ENCODE measurements at places on chromosomes 11 and 22.

DNA sequence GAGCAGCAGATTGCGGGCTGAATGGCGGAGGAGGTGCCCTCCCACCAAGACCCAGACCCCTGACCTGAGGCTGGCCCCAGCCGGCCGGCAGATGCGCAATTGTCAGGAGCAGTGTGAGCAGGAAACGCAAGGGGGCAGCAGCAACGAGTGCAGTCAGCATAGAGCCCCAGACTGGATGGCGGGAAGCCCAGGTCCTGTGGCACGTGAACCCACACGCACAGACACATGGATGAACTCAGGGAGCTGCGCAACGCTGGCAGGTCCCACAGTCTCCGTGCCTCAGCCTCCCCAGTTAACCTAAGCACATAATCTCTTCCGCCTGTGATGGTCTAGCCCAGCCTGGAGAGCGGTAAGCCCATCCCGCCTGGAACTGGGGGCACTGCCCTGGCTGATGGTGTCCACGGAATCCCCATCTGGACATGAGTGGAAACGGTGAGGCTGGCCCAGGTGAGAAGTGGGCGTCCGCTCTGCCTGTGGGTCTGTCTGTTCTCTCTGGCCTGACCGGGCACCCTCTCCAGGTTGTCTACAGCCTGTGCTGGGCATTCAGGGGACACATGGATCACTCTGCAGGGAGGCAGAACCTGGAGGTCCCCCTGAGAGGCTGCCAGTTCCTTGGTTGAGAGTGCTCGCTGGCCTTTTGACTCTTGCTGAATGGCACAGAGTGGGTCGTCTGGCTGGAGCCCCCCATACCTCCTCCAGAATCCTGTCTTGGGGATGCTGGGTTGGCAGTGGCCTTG lies 626 bp upstream of the TBX10 start:
- peak; percentile 81 for DNase-seq

DNA sequence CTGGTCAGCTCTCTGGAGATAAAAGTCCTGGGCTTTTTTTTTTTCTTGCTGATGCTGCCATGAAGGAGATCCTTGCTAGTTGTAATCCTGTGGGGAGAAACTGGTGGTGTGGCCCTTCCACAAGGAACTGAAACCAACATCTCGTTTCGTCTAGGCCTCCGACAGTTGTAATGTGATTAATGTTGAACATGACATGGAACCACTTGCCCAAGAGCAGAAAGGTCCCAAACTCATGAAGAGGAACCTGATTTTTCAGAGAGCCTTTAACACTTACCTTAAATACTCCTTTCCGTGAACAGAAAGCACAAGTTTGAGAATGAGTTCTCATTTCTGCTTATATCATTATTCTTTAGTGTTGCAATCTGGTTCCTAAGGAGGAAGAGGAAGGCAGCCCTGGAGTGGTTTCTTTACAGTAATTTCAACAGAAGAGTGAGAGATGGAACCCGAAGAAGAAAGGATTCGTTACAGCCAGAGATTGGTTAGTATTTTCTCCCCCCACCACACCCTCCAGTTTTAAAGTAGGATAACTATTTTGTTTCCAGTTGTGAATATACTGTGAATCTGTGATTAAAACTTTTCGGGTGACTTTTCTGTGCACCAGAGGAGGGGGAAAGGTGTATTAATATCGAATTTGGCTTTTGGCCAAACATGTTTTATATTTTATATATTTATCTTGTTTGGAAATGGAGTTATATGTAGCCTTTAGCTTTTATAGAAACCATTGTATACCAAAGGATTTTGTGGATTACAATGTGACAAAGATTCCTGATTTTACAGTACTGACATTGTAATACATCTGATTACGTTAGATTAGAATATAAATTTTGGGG lies 2.0 kb downstream of the KDM2A start:
- DNase-seq: no peak

DNA sequence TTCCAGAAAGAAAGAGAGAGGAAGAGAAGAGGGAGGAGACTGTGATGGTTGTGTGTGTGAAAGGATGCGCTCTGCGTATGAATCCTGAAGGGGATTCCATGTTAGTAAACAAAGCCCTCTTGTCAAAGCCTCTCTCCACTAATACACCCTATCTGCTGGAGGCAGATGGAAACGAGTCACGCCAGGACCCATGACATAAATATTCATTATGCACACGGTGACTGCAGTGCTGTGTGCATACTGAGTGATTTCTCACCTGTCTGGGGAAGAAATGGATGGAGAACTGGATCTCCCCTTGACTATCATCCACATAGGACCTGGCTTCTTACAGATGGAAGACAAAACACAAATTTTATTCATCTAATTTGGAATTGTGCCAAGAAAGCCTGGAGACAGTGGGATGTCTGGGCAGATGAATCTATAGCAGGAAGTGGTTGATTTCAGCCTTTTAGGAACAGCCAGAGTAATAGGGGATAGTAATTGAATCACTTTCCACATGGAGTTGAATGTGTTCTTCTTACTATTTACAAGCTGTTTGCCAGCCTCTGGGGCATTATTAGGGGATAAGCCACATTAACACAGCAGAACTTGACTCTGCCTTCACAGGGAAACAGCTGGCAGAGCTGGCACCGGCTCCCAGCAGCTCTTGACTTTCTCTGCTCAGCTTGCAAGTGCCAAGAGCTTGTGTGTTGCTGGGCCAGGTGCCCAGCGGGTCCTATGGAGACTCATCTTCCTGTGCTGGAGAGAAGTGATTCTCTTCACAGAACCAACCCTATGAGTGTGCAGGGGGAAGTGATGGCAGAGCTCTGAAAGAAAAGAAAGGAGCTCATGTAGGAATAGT lies 9.0 kb downstream of the MTNR1B start:
- no peak for DNase-seq

DNA sequence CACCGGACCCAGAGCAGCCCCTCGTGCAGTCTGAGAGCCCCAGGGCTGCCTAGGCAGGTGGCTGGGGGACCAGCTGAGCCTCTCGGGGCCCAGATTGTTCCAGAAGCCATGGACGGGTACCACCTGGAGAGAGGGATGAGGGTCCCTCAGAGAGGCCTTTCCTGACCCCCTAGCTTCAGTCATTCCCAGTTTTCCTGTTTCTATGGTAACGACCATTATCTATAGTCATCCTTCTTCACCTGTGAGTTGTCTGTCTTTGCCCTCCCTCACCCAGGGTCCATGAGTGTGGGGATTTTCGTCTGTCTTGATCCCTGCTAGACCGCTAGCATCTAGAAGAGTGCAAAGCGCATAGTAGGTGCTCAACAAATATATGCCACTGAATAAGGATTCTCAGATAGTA lies 76.3 kb upstream of the TCF20 start:
- no peak for DNase-seq

- no peak for DNase-seq
Measured at GRCh38 chr22:36753916-36754315, 22.0 kb downstream of the IFT27 start.

DNA sequence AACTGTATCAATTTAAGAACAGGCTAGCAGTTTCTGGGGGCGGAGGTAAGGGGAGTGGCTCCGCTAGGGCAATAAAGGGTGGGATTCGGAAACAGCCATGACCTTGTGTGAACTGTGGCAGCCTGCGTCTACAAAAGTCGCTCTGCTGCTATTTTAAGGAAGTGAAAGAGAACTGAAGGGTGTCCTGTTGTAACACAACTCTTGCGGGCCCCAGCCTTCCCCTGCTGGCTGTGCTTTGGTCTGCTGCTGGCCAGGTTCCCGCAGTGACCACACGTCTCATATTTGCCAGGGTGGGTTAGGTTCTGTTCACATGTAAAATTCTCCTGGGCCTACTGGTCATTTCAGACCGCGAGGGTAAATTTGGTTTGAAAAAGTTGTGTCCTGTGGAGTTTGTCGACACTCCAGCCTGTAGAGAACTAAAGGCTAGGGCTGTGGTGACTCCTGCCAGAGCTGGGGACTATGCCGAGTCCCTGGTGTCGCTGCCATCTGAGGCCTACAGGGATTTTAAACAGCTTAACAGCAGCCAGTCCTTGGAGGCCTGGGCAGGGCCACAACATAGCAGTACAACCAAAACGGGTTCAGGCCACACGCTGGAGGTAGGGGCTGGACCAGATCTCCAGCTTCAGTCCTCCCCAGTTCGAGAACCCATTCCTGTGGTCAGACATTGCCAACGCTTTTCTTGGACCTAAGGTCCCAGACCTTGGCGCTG lies 1.1 kb upstream of the PPFIBP2 start:
- peak; percentile 61 for DNase-seq

- DNase-seq: no peak
Measured at GRCh38 chr22:26660961-26661578, 3.7 kb downstream of the MIAT start.

GRCh38 chr11:5380740-5381342 lies 2.8 kb upstream of the OR51M1 start:
- DNase-seq: peak; percentile 55

DNA sequence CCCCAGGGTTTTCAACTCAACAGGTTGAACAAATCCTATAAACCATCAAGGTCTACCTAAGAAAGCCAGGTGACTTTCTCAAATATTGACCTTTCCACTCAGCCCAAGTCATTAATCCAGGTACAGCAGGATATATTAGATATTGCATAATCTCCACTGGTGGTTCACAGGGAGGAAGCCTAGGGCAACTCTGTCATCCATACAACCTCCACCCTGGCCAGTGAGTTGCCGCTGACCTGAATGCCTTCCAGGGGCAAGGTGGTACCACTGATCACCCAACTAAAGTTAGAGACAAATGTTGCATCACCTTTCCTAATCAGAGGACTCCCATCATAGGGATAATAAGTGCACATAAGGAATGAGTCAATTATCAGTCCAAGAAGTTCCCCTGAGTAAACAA lies 22.9 kb downstream of the GUCD1 start:
- DNase-seq: no peak

- DNase-seq: no peak
Measured at GRCh38 chr11:37657645-37658044, 1059.6 kb upstream of the RAG2 start.

DNA sequence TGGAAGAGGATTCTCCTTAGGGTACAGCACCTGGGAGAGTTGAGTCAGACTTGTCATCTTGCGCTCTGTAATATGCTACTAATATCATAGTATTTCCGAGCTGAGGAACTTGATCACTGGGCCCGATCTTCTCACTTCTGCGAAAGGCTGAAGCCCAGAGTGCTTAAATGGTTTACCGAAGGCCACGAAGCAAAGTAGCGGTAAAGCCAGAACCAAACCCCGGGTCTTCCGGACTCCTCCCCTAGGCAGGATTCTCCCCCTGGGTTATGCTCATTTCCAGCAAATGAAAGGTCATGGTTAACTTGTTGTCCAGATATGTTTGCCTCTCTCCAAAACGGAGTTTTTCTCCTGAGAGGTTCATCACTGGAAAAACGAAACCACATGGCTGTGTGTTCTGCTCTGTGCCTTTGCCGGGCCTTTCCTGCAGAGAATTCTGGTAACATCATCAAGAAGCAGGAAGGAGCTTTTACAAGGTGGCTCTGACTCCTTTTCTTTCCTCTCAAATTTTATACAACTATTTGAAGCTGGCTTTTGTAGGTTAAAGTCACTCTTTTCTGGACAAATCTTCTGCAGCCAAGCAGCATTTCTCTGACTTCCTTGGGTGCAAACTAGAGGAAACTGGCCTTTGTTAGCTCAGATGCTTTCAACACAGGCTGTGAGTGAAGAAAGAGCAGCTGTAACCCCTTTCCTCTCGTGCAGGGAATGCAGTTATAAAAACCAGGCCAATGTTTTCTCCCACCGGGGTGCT lies 35.5 kb downstream of the UBASH3B start:
- no peak for DNase-seq

DNA sequence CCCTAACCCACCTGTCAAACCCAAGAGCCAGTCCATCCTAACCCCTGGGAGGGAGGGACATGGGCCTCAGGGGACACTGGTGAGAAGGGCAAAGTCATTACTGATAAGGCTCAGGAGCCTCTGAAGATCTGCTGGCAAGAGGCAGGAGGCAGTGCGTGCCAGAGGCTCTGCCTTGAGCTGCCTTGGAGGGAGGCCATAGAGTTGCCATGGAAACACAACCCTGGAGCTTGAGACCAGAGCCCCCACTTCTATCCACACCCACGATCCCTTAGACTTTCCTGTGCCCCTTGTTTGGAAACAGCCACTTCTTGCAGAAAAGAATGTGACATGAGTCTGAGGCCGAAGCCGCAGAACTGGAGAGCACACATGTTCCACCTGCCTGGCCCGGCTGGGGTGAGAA lies 89.7 kb upstream of the CSNK2A3 start:
- DNase-seq: no peak

- DNase-seq: no peak
Measured at GRCh38 chr11:7520981-7521487, 7.2 kb downstream of the PPFIBP2 start.

- no peak for DNase-seq
Measured at GRCh38 chr11:126628790-126629621, 273.5 kb downstream of the ST3GAL4 start.

DNA sequence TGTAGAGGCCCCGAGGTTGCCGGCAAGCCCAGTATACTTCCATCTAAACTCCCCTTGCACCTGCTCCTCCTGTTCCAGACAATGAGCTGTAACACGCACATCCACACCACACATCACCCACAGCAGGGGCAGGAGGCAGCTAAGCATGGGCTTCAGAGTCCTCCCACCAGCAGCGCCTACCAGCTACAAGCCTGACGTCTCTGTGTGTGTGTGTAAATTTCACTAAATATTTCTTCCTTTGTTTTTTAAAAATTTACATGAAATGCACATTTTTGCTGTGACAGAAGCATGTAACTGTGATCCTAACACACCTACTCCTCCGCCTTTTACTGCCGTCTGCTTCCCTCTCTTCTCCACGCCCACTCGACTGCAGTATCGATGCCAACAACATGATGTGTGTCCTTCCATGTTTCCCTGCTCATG lies 29.4 kb upstream of the PACSIN2 start:
- DNase-seq: no peak

- DNase-seq: no peak
Measured at GRCh38 chr22:48819961-48820360, 1007.7 kb downstream of the BRD1 start.

GRCh38 chr11:74989260-74989638 lies 516 bp downstream of the NEU3 start:
- DNase-seq: no peak

DNA sequence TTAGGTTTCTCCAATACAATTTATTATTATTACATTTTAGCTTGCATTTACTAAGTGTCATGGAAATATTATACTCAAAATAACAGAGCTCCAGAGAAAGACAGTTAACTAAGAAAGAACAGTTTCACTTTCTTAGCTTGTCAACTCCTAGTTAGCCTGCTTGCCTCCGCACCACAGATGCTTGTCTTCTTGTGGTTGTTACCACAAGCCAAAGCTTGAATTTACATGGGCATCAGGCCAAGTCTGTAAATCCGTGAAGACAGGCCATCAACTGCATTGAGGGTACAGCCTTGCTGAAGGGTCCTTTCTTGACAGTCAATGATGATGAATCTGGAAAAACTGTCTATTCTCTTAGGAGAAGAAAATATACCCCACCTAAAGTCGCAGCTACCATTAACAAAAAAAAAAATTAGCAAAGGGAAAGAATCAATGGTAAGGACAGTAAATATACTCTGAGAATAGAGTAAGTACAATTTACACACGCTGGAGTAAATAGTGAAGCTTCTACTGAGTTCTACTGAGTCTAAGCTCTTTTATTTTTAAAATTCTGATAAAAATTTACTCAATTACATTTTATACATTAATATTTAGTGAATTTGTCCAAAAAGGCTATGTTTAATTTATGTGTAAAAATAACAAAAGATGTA lies 15.6 kb upstream of the DENND5A start:
- DNase-seq: peak; percentile 66

Measured in activated CD8-positive, alpha-beta memory T cell treated with anti-CD3 and anti-CD28 coated beads for 24 hours (primary cell).